Esophagus squamous epithelium (tissue), 5 donors: ENCODE measurements at places on chromosomes 11 and 22.

- no peak for DNase-seq
Observed at GRCh38 chr11:117871160-117871559, 5.3 kb downstream of the FXYD6 start.

GRCh38 chr11:84790849-84791427 lies 836.2 kb downstream of the DLG2 start:
- DNase-seq: no peak

DNA sequence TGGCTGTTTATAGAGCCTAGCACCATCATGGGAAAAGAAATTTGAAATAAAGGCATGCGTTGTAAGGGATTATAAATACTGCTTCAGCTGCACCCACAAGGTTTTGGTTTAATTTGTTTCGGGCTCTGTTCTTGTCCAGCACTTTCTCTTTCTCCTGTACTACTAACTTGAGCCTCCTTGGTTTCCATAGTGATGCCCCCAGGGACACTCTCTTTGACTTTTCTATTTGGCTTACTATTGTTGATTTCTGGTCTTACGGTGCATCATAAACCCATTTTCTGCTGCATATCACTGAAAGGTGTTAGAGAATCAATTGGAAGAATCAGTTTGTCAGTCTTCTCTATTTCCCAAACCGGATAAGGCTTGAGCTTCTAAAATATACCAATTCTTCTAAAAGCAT lies 1674.3 kb upstream of the RAG2 start:
- DNase-seq: no peak

- no peak for DNase-seq
Observed at GRCh38 chr11:29282088-29282487, 734.7 kb downstream of the KCNA4 start.

DNA sequence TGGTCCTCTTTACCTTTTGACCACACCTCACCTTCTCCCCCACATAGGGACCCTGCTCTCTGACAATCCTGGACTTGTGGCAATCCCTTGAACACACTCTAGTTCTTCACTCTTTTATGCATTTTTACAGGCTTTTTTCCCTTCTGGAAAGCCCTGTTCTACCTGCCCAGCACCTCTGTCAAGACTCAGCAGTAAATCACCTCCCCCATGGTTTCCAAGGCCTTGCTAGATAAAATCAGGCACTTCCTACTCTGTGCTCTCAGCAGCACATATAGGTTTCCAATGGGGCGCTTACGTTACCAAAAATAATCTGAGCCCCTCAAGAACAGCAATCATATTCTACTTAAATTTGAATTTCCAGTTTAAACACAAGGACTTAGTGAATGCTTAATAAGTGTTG lies 53.9 kb downstream of the ETS1 start:
- DNase-seq: no peak

DNA sequence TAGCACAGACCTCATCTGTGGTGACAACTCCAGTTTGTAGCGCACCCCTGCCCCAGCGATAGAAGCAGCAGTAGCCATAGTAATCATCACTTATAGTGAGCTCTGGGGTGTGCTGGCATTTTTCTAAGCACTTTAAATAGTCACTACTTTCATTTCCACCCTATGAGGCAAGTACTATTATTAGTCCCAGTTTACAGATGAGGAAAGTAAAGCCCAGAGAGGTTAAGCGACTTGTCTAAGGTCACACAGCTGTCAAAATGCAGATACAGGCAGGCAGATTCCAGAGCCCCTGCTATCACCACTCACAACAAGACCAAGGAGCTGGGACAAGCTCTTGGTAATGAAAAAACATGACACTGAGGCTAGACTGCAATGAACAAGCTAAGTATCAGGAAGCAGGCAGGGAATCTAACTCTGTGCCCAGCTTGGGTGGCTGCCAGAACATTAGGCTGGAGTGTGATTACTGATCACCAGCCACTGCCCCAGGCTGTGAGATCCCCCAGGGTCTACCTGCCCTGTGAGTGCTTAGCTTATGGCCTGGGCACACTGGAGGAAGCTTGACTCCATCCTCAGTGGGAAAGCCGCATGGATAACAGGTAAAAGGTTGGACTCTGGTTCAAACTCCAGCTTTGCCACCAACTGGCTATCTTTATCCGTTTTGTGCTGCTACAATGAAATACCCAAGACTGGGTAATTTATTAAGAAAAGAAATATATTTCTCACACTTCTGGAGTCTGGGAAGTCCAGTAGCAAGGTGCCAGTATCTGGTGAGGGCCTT lies 561.1 kb downstream of the MN1 start:
- no peak for DNase-seq

GRCh38 chr11:133705873-133706272 lies 139.4 kb downstream of the SPATA19 start:
- DNase-seq: no peak

DNA sequence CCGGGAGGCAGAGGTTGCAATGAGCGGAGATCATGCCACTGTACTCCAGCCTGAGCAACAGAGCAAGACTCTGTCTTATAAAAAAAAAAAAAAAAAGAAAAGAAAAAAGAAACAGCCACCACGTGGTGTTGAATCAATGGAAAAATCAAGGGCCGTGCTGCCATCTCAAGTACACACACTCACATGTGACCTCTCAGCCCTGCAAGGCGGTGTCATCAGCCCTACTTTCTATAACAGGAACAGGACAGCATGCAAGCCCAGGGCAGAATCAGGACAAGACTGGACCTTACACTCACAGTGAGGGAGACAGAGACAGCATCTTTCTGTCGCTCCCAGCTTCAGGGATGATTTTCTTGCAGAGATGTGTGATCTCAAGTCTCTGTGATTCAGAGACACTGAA lies 179.6 kb downstream of the MPPED1 start:
- DNase-seq: no peak

- no peak for DNase-seq
Observed at GRCh38 chr22:41996826-41997225, 1.8 kb upstream of the WBP2NL start.

DNA sequence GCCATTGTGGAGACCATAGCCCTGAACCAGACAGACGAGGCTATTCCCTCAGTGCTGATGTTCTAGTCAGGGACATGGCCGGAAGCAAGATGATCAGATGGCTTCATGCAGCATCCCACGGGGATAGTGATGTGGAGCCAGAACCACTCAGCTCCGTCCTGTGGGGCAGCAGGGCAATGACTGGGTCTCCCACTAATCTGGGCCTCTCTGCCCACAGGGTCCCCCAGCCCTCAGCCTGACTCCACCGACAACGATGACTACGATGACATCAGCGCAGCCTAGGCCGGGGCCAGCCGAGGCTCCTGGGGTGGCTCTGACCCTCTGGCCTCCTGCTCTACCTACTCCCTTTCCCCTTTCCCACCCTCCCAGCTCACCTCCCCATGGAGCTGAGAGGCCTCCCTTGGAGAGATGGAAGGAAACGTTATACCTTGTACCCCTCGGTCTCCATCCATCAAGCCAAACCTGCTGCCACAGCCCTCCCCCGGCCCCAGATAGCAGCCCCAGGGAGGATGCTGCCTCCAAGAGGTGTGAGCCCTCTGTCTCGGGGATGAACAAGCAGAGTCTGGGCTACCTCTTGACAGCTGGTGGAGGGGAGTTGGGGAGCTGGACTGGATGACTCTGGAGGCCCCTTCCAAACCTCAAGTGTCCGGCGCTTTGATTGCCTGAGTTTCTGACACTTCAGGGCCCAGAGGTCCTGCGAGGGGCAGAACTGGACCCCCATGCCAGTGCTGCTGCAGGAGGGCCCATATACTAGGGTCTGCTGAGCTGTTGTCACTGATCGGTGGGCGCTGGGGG lies 47.8 kb downstream of the CD6 start:
- no peak for DNase-seq

DNA sequence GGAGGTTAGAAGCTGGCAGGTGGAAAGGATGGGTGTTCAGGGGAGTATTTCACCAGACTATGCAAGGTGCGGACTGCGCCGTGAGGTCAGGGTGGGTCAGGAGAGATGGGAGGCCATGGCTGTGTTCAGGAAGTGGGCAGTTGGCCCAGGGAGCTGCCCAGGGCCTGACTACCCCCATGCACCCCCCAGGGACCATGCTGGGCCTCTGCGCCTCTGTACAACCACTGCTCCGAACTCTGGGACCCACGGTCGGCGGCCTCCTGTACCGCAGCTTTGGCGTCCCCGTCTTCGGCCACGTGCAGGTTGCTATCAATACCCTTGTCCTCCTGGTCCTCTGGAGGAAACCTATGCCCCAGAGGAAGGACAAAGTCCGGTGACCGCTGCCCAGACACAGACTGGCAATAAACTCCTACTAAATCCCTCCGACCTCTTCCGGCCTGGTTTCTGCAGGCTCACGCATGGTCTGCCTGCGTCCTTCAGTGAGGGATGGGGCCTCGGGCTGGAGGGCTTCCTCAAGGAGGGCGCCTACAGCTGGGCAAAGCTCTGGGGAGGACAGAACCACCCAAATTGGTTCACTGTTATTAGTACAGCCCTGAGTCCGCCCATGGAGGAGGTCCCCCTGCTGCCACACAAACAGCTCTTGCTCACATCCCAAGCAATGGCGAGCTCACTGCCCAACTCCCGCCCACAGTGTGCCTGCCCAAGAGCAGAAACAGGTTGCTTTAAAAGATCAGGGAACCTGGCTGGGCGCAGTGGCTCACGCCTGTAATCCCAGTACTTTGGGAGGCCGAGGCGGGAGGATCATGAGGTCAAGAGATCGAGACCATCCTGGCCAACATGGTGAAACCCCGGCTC lies 4.2 kb downstream of the PHLDA2 start:
- no peak for DNase-seq

DNA sequence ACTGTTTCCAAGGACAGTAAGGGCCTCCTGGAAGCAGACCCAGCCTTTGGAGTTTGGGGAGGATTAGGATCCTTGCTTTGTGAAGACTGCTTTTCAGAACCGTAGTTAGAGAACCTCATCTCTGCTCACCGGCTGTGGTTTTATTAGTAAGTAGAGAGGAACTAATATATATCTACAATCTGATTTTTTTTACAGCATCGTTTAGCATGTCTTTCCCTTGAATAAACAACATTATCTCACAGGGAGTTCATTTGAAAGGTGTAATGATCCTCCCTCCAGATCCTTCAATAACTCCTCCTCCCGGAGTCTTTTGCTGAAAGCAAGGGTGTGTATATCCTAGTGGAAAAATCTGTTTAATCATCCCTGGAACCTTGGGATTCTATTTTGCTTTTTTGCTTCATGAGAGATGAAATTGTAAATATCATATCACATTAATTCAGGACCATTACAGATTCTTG lies 132.7 kb downstream of the DBX1 start:
- no peak for DNase-seq

DNA sequence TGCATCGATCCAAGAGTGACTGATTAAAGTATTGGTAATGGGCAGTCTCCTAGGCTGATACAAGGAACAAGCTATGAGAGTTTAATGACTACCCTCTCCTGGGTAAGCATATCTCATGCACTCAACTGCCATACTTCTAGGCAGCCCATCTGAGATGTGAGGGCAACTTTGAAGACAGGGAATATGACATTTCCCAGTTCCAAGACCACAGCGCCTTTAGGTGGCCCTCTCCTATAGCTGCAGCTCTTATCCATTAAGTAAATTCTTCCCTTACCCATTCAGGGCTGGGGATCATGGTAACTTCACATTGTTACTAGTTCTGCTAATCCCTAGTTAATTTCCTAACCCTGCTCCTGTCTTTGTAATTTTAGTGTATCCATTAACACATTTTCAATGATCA lies 157.3 kb upstream of the CTSC start:
- DNase-seq: no peak

DNA sequence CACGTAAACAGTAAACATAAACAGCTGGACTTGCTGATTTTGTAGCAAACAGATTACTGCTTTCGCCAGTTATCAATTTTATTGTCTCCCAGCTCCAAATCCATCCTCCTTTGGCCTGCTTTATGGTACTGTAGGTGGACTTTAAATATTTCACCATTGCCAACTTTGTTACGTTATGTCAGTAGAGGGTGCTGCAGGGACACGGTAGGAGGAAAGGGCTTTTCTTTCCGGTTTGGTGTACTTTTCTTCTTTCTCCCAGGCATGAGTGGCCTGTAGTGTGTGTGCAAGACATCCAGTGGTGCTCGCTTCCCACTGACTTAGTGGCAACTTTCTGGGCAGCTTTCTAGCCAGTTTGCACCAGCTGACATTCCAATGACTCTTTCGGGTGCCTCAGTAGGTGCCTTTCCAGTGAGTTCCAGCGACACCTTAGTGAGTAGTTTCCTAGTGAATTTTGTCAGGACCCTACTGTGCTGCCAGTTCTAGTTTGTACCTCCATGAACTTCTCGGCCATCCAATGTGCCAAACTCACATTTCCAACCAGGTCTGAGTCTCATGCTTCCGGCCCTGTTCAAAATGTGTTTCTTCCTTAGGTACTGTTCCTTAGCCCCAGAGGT lies 267.6 kb upstream of the TENM4 start:
- no peak for DNase-seq
